ENCODE measurements at places on chromosomes 5 and 9.

- no peak for DNase-seq
Observed at GRCh38 chr5:121945261-121945660, 16.5 kb upstream of the SRFBP1 start.

DNA sequence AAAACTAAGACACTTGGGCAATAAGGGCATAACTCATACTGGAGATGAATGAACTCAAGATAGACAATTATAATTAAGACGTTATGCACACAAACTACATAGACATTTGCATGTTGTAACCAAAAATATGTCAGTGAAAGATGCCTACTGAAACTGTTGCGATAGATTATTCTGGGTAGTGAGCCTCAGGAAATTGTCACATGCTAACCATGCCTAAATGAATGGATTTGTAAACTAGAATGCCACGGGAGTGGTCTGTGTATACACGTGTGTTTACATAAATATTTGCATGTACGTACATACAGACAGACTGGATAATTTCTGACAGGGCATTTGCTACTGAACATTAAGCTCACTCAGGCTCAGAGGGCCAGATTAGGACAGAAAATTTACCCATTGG, 1.2 kb downstream of the NIPSNAP3B start:
- DNase-seq: no peak

GRCh38 chr5:128290152-128290858, 206.7 kb downstream of the SLC12A2 start:
- no peak for DNase-seq

GRCh38 chr5:86115164-86115563, 502.6 kb upstream of the COX7C start:
- DNase-seq: no peak

GRCh38 chr5:61313960-61314681, 17.9 kb upstream of the ZSWIM6 start:
- DNase-seq: no peak

- DNase-seq: no peak
Observed at GRCh38 chr9:111348821-111349271, 18.8 kb upstream of the OR2K2 start.

DNA sequence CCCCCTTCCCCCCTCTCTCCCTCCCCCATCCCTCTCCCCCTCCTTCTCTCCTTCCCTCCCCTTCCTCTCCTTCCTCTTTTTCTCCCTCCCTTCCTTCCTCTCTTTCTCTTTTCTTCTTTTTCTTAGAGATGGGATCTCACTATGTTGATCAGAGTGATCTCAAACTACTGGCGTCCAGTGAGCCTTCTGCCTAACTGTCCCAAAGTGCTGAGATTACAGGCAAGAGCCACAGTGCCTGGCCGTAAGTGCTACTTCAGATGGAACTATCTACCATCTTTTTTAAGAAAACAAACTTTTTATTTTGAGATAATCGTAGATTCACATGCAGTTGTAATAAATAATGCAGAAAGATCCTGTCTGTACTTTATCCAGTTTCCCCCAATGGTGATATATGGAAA, 6.3 kb downstream of the RCL1 start:
- DNase-seq: no peak

DNA sequence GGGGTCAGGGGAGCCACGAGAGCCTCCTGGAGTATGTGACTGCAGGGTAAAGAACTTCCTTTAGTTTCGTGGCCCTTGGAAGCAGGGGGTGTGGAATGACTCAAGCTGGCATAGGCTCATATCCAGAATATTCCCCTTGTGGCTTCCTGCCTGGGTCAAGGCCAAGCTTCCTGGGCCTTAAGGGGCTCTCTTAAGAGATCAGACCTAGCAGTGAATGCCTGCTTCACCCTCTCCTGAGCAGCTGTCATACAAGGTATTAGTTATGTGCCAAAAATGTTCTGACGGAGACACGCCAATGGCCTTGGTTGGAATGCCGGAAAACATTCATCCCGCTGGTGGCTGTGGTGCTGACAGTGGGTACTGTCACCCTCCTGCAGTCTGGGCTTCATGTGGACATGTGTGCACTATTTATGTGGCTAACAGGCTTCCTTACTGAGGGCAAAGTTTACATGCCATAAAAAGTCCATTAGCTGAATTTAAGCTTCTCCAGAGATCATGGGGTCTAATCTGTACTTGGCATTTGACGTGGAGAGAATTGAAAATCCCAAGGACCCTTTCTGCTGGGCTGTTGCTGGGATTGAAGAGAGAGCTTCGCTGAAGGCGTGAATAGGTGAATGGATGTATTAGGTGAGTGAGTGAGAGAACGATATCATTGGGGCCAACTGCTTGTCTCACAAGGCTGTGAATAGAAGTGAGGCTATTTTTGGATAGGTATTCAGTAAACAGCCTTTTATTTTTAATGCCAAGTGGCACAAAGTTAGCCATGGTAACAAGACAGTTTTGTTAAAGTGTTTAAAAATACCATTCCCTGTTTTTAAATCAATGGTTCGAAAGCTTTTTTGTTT, 156.8 kb downstream of the MACROH2A1 start:
- DNase-seq: no peak

GRCh38 chr9:130756037-130756436, 62.5 kb downstream of the EXOSC2 start:
- DNase-seq: no peak

DNA sequence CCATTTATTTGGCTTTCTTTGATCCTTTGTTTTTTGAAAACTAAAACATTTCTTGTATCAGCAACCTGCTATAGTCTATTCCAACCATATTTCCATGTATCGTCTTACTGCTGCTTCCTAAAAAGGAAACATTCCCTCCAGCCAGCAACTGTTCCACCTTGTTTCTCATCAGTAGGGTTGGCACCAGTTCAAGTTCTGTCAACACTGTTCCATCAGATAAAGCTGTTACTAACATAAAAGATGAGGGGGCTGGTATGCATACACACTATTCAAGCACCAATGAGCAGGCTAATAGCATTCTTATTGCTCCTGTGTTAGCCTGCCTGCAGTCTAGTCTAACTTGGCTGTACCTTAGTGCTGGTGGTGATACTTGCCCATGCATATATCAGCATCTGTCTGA, 178.3 kb downstream of the CWC27 start:
- no peak for DNase-seq

GRCh38 chr5:152900332-152900731, 495.3 kb upstream of the NMUR2 start:
- DNase-seq: no peak

Measured in right renal cortex interstitium (tissue), 3 donors.